Brain pericyte (primary cell): ENCODE measurements at places on chromosomes 3 and 15.

GRCh38 chr15:71195242-71195641 is 80.0 kb downstream of the THSD4 start:
- no peak for DNase-seq

DNA sequence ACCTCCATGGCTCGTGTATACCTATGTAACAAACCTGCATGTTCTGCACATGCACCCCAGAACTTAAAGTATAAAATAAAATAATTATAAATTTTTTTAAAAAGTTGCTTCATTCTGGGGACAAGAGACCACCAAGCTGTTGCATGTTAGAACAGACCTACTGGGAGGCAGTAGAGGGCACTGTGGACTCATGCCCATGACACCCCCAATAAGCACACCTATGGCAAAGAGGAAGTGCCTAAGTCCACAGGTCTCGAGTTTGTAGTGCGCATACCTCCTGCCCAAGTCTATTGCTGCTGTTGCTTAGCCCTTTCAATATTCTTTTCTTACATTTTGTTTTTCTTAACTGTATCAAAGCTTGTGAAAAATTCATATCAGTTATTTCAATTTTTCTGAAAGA is 267.9 kb upstream of the THBS1 start:
- no peak for DNase-seq

GRCh38 chr3:61913701-61914100 is 352.3 kb downstream of the PTPRG start:
- no peak for DNase-seq

DNA sequence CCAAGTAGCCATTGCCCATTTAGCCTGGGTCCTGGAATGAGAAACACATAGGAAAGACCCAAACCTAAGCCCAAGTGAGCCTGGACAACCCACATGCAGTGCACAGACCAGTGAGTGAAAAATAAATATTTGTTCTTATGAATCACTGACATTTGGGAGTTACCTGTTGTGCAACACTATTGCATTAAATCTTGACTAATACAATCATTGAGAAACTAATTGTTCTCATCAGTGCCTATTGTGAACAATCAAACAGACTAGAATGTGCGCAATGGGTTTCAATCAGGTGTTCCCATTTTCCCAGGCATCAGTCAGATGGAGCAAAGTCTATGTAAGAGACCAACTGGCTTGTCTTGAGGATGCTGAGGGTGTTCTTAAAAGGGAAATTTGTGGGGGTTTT is 54.7 kb upstream of the CNOT10 start:
- DNase-seq = no peak
